Nucleus accumbens (tissue), 56 donors: ENCODE measurements at places on chromosomes 16 and 17.

- no peak for DNase-seq
Observed at GRCh38 chr17:6800422-6801027, 24.5 kb downstream of the FBXO39 start.

DNA sequence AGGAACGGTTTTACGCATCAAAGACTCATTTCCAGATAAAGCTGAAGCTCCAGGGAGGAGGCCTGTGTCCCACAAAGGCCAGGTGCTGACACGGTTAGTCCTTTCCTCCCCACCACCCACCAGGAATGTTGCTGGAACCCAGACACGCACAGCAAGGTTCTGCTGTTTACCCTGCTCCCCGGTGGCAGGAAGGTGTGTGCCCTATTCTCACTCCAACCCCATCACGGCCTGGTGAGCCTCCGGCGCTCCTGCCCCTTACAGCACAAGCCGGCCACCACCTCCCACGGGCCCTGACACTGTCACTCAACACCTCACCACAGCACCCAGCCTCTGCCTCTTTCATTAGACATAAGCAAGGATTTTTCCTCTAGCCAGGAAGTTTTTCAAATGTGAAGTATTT is 47.8 kb downstream of the ANKRD11 start:
- no peak for DNase-seq

- no peak for DNase-seq
Observed at GRCh38 chr16:47571711-47572110, 110.6 kb downstream of the PHKB start.

DNA sequence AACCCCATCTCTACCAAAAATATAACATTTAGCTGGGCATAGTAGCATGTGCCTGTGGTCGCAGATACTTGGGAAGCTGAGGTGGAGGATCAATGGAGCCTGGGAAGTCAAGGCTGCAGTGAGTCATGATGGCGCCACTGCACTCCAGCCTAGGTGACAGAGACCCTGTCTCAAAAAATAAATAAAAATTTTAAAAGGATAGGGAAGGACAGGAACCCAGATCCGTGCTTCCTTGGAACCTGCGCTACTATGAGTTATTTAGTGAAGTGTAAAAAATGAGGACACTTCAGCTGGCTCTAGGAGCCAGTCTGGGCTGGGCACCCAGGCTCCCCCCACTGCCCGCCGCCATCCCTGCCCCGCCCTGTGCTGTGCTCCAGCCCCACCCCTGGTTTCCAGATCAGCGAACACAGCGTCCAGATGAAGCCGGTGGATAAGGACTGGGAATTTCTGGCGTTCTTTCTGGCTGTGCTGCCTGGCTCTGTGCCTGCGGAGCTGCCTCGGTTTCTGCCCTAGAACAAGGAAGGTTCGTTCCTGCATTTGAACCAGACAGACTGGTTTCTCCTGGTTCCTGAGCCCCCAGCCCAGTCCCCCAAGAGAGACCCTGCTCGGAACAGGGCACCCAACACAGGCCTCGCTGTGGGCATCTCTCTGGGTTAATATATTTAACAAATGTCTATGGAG is 18.5 kb downstream of the PLLP start:
- peak; percentile 74 for DNase-seq

DNA sequence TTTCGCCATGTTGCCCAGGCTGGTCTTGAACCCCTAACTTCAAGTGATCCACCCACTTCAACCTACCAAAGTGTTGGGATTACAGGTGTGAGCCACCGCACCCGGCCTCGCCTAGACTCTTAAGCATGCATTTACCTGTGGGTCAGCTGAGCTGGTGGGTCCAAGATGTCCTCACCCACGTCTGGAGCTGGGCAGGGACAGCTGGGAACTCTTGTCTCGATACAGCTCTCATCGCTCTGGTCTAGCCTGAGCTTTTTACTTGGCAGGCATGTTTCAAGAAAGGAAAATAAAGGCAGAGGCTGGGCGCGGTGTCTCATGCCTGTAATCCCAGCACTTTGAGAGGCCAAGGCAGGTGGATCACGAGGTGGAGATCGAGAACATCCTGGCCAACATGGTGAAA is 56.9 kb upstream of the PHOSPHO1 start:
- no peak for DNase-seq

- DNase-seq = no peak
Observed at GRCh38 chr17:4634976-4635375, 6.5 kb downstream of the ALOX15 start.

DNA sequence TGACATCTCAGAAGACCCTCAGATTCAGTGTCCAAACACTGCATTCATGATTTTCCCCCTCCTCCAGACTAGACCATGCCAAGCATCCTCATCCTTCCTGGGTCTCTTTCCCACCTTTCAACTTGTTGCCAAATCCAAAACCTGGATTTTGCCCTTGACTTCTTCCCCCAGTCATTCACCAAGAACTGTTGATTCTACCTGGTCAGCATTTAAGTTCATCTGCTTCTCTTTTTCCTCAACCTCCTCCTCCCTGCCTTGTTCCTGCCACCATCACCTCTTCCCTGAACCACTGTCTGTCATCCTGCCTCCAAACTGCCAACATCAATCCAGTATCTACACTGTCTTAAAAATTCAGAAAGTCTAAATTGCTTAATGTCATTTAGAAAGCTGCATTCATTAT is 20.9 kb downstream of the CHST4 start:
- DNase-seq = no peak

DNA sequence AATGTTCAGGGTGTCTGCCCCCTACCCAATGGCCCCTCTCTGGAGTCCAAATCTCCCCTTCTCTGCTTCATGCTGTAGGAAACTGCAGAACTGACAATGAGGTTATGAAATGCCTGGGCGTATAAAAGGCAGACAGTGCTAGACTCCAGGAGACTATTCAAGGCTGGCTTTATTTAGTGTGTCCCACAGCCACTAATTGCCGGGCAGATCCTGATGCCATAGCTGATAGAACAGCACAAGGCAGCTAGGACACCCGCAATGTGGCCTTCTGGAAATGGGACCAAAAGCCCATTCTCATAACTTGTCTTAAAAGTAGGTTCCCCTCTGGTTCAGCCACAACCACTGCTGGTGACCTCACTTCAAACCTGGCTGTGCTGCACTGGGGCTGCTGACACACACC is 28.5 kb upstream of the CD300E start:
- no peak for DNase-seq

DNA sequence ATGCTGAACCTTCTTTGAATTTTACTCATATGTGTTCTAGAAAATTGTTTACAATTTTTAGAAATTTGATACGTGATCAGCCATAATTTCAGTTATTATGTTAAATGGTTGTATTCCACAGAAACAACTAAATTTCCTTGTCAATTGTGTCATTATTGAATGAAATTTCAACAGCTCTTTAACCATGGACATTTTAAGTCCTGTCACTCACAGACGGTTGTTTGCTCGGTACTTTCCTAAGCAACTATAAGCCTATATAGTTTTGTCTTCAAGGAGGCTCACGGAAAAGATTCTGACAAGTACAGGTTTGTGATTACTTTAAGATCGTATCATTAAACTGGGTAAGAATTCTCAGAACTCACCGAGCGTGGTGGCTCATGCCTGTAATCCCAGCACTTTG is 31.8 kb downstream of the SLC39A11 start:
- DNase-seq = no peak

DNA sequence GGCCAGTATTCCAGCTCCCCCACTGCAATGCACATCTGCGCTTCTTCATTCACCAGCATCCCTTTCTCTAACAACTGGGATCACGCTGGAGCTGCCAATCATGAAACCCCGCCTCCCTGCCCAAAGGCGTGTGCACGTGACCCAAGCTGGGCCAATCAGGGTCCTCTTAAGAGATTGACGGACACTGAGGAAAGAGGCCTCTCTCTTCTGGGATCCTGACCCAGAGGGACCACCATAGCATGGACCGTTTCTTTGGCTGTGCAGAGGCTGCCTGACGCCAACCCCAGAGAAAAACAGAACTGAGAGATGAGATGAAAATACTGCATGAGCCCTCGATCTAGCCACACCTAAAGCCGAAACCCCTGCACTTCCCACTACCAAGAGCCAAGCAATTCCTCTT is 32.0 kb downstream of the COTL1 start:
- DNase-seq = peak; percentile 33

DNA sequence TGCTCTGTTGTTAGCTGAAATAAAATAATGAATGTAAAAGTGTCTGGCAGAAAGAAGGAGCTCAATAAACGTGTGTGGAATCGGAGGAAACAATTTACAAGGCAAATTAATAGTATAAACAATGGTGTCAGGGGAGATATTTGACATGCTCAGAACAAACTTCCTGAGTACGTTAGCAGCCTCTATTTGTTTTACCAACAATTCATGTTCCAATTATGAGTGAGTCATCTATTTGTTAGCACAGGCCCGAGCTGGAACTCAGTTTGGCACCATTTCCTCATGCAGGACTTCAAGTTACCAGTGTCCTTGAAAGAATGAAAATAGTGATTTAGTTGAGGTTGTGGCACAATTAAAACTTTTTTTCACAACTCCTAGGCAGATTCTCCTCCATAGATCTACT is 9.1 kb downstream of the ASIC2 start:
- DNase-seq = no peak

- no peak for DNase-seq
Observed at GRCh38 chr16:79008869-79009179, 591.7 kb downstream of the MAF start.

GRCh38 chr17:50947782-50948543 is 81.8 kb upstream of the TOB1 start:
- peak; percentile 24 for DNase-seq
